Activated naive CD8-positive, alpha-beta T cell treated with anti-CD3 and anti-CD28 coated beads, Interleukin-2, amount 10 ng/mL, durations not matched to agents 7 days and 5 days (primary cell): ENCODE measurements at places on chromosomes 16 and 17. TPM values are rescaled to one million over a fixed set of nuclear protein-coding genes. Genes with fewer than 3 reads are reported as not detected.

DNA sequence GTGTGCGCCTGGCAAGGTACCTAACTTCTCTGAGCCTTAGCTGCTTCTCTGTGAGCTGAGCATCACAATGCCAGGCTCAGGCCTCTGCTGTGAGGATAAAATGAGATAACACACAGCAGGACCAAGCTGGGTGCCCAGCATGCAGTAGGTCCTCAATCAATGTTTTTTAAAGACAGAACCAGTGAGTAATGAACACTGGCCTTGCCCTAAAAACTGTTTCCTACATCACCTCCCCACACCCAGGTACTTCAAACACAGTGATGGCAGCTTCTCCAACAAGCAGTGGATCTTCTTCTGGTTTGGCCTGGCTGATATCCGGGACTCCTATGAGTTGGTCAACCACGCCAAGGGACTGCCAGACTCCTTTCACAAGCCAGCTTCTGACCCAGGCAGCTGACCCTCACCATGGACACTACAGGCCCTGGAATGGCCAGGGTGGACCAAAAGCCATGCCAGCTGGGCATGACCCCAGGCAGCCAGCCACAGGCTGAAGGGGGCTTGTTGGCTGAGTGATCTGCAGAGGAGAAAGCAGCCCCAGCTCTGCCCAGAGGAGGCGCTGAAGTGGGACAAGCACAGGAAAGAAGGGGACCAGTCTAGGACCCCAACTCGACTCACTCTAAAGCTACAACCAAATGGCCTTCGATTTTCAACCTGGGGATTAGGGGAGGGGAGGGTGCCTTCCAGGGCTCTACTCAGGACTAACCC is 3.9 kb downstream of the NAGS start:
- no peak for DNase-seq

DNA sequence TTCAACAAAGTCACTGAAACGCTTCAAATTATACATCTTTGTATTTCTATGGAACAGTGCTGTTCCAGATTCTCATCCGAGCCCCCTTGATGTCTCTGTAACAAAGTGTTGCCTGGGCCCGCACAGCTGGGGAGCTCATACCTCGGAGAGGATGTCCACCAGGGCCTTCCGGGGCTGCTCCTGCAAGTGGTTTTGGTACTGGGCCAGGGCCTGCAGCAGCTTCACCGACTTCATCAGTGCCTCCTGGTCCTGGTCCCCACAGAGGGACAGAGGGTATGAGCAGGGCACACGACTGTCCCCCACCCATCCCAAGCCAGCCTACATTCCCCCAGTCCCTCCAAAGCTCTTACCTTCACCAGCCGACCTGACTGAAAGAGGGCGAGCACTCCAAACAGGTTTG is 1.5 kb downstream of the MYBBP1A start:
- DNase-seq = no peak

GRCh38 chr17:66984730-66985129 is 20.2 kb downstream of the CACNG4 start:
- no peak for DNase-seq

DNA sequence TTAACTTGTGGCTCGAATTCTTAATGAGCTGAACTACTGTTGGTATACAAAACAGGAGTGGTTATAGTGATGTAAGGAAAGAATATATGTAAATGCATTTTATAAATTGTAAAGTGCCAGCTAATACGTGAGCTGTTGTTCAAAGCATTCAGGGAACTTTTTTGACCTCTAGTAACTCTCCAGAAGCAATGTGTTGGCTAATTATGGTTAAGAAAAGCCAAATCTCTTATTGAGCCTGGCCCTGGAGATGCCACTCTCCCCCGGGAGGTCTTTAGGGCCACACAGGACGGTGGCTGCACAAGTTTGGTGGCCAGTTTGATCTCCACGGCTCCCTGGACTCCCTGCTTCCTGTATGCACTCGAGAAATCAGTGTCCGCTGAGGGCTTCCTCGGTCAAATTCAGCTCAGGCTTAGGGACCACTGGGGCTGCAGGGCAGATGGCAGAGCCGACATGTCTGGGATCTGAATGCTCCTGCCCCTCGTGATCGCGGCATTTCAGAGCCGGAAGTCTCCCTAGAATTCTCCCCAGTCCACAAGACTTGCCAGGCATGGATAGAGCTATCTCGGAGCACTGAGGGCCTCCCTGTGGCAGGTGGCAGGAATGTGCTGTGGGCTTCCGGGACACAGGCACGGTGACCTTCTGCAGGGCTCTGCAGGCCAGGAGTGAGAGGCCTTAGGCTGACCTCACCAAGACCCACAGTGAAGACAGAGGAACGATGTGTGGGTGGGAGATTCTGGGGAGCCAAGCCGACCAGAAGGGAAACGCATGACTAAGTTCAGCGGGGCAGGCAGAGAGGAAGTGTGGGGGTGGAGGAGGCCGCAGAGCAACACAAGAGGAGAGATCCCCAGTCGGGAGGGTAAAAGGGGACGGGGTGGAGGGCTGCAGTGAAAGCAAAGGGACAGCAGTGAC is 18.6 kb upstream of the PITPNM3 start:
- no peak for DNase-seq

DNA sequence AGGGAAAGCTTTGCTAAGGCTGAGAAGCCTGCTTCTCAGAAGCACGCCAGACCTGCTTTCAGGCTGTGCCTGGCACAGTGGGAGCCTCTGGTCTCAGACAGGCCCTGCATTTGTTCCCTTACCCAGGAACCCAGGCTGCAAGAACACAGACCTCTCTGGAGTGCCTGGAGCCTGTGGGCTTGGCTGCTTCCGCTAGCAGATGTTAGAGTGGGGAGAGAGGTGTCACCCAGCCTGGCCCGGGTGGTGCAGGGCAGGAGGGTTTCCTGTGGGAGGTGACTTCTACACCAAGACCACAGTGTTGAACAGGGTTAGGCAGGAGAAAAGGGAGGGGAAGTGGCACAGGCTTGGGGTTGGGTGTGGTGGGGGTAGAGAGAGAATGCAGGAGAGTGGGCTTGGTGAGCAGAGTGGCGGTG is 35.8 kb upstream of the ADGRG1 start:
- DNase-seq = peak; percentile 81

DNA sequence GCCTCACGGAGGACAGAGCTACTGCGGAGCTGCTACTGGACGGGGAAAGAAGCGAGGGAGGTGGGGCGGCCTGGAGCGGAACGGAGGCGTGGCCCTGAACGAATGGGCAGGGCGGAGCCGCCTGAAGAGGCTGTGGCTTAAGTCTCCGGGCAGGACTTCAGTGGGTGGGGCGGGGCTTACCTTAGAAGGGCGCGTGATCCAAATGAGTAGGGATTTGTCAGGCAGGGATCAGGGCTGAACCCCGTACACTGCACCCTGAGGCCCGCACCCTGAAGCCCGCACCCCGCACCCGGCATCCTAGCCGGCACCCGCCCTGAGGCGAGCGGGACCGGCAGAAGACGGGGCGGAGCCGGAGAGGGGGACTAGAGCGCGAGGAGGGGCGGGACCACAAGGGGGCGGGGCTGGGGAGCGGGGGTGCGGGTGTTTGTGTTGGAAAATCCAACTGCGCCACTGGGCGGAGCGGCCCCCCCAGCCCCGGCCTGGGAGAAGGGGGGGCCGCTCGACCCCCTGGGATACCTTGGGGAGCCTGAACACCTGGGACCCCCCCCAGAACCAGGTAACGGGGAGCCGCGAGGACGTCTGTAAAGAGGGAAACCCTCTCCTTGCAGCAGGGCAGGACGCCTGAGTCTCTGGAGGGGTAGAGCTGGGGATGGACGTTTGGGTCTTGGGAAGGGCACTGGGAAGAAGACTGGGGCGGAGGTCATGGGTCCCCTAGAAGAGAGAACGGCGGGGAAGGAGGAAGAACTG is at the start of gene KDM6B:
TSS of gene KDM6B (plus strand) at position 423 of the 747 bp plus-strand sequence. CDS start 11,338 bp downstream, outside the sequence.
- peak; percentile 88 for DNase-seq

DNA sequence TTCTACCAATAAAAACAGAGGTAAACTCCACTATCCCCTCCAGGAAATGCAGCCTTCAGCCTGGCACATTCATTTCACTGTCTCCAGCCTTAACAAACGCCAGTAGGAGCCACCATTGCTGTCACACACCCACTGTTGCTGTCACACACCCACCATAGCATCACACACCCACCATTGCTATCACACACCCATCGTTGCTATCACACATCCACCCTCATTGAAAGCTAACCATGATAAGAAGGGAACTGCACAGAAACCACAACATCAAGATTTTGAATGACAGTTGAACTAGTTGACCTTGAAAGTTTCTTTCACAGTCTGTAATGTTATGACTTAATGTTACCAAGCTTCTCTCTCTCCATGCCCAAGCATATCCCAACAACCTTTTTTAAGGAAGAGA is 38.1 kb downstream of the SHCBP1 start:
- DNase-seq = no peak

- no peak for DNase-seq
Measured at GRCh38 chr16:2497116-2497630, 16.6 kb upstream of the ATP6V0C start.

GRCh38 chr17:43810226-43810715 is 22.7 kb downstream of the MPP3 start:
- no peak for DNase-seq

GRCh38 chr16:57244463-57244766 is 644 bp upstream of the ARL2BP start:
- DNase-seq = no peak

GRCh38 chr17:58538811-58539409 is 24.5 kb upstream of the MTMR4 start:
- no peak for DNase-seq

DNA sequence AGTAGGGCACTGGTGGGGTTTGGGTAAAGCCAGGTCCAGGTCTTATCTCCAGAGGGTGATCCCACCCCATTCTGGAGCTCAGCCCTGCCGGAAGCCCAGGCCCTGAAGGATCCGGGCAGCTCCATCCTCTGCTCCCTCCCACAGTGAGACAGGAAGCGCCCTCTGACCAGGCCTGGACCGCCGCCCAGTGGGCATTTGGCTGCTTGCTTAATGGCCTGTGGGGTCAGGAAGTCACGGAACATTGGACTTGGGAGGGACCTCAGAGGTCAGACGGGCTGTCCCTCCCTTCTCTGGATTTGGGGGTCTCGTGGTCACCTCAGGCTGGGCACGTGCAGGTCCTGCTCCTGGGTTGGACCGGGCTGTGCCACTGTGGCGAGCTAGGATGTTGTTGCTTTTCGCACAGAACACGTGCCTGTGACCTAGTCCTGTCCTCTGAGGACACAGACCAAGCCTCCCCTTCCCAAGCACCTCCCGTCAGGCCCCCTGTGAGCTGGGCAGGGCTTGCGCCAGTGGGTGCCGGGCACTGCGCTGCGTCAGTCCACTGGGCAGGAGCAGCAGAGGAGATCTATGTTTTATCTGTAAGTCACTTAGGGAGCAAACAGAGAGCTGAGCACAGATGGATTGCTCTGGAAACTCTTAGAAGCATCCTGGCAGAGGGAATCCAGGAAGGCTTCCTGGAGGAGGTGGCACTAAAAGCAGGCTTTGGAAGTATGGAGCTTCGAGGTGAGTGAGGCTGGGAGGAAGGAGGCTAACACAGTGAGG is 49.4 kb upstream of the GSE1 start:
- DNase-seq = no peak

DNA sequence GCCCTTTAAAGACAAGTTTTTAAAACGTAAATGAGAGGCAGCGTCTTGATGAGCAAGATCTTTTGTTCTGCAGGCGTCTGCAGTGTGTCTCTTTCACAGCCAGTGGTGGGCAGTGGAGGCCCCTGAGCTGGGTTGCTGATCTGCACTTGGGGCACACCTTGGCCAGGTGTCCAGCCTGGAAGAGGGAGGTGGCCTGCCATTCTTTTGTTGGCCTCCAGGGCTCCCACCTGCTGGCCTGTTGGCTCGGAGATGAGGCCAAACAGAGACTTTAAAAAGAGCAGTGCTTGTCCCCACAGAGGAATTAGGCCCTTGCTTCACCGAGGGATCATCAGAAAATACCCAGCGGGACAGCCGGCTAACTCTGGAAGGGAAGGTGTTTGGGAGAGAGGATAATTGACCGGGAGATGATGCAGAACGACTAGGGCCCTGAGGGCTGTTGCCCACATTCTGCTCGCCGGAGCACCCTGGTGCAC is 145.9 kb upstream of the PLCG2 start:
- peak; percentile 48 for DNase-seq

- DNase-seq = no peak
Measured at GRCh38 chr17:32443827-32444300, 446 bp upstream of the PSMD11 start.

DNA sequence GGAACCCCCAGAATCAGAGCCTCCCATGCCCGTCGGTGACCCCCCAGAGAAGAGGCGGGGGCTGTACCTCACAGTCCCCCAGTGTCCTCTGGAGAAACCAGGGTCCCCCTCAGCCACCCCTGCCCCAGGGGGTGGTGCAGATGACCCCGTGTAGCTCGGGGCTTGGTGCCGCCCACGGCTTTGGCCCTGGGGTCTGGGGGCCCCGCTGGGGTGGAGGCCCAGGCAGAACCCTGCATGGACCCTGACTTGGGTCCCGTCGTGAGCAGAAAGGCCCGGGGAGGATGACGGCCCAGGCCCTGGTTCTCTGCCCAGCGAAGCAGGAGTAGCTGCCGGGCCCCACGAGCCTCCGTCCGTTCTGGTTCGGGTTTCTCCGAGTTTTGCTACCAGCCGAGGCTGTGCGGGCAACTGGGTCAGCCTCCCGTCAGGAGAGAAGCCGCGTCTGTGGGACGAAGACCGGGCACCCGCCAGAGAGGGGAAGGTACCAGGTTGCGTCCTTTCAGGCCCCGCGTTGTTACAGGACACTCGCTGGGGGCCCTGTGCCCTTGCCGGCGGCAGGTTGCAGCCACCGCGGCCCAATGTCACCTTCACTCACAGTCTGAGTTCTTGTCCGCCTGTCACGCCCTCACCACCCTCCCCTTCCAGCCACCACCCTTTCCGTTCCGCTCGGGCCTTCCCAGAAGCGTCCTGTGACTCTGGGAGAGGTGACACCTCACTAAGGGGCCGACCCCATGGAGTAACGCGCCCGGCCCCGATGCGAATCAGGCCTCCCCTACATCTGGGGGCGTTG is 4.0 kb downstream of the TPSG1 start:
- no peak for DNase-seq

- peak; percentile 54 for DNase-seq
Measured at GRCh38 chr16:89031715-89032659, 55.0 kb upstream of the CBFA2T3 start.

DNA sequence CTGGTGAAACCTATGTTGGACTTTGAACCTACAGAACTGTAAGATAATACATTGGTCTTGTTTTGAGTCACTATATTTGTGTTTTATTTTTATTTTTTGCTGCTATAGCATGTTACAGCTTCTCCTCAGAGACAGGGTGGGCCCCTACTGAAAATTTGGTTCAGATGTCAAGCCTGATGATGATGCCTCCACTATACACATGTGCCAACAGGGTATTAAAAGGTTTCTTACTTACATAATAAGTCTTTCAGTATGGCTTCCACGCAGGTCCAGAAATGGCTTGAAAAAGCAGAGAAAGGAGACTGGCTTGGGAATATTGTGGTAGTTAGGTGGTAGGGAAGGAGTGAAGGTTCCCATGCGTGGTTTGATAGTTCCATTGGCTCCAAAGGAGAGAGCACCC is 52.9 kb upstream of the ELAC2 start:
- DNase-seq = no peak

The EPOP gene
- 7.2 TPM for total RNA-seq

The CACNG1 gene
- total RNA-seq = not detected

The HS3ST3A1 gene
- total RNA-seq = not detected

The SMURF2 gene
- total RNA-seq = 27.0 TPM

The RRAD gene
- 0.61 TPM for total RNA-seq

The RBFOX1 gene
- not detected for total RNA-seq

The CLEC19A gene
- not detected for total RNA-seq

The TBC1D3H gene
- 2.6 TPM for total RNA-seq
